Heart left ventricle (tissue), 16 donors: ENCODE measurements at places on chromosomes 6 and 20. TPM values are rescaled to one million over a fixed set of nuclear protein-coding genes. Genes with fewer than 3 reads are reported as not detected.

DNA sequence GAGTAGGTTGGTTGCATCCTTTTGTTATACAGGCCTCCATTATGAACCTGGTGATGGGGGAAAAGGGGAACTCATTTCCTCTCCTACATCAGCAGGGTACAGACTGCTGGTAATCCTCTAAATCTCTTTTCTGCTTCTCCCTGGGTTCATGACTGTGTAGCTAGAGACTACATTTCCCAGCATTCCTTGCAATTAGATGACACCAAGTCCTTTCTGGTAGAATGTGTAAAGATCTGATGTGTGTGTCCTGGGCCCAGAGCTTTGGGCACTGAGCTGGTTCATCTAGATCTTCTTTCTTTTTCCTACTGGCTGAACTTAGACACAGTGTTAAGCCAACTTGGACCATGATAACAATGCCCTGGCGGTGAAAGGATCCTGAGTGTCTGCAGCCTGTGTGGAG is 104.7 kb upstream of the IFNGR1 start:
- H3K27me3 ChIP-seq = no peaks in the 10 kb centered on the region
- no peaks in the 10 kb centered on the region for H3K4me1 ChIP-seq
- H3K4me3 ChIP-seq = no peak overlapping the region
- DNase-seq = no peak
- no peaks in the 10 kb centered on the region for H3K36me3 ChIP-seq

Gene NCOA3
- 18.1 TPM for polyA plus RNA-seq

- H3K4me1 ChIP-seq = no peaks in the 10 kb centered on the region
- no peak overlapping the region for H3K4me3 ChIP-seq
- no peak for DNase-seq
- peaks cover 51% of the 10 kb centered on the region for H3K36me3 ChIP-seq
- no peak overlapping the region for H3K27ac ChIP-seq
Observed at GRCh38 chr20:3701061-3701998, 11.1 kb downstream of the SIGLEC1 start.

DNA sequence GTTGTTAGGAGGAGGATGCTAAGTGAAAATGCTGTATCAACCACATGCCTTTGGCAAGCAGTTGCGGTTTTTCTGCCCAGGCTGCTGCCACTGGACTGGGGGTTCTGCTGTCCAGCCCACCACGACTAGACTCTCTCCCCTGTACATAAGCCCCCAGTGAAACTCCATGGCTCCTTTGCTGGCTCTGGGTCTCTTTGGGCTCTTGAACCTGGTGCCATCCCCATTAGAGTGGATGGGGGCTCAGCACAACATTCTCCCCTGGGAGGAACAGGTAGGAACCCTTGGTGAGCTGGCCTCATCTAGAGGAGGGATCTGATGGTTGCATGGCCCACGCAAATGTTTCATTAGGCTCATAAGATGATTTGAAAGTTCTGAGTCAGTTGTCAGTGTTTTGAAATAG is 204.8 kb upstream of the KCNG1 start:
- no peaks in the 10 kb centered on the region for H3K36me3 ChIP-seq
- no peaks in the 10 kb centered on the region for H3K4me1 ChIP-seq
- no peak overlapping the region for H3K4me3 ChIP-seq
- no peak overlapping the region for H3K27ac ChIP-seq

Gene FNDC1
- 0.08 TPM for polyA plus RNA-seq

DNA sequence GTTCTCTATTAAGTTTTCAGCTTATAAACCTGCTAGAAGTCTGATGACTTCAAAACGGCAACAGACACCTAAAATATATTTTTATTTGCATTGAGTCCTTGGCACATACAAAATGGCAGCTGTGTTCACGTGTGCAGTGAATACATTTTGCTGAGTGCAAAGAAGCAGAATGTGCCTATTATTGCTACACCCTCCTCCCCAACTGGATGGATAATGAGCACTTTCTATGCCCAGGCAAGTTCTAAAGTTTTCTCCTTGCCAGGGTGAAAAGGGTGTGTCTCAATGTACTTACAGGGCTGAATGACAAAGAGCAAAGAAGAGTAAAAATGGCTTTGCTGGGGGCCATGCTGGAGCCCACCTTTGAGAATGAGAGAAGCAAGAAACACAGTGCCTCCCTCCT is 4.0 kb upstream of the FERMT1 start:
- H3K27me3 ChIP-seq = no peaks in the 10 kb centered on the region
- H3K4me1 ChIP-seq = peaks cover 4% of the 10 kb centered on the region
- no peak for DNase-seq
- H3K27ac ChIP-seq = no peak overlapping the region

DNA sequence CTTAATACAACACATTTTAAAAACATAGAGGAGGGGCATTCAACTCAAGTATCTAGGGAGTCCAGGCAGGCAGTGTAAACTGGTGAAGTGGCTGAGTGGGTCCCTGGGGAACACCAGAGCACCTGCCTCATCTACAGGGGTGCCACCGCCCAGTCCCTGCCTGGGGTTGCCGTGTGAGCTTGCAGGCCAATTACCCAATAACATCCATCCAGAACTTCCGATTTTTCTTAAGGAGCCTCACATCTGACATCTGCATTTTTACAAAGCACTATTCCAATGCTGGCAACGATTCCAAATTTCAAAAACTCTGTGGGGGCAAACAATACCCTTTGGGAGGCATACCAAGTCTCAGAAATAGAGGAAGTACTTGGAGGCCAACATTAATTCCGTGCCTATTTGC is 288.4 kb upstream of the TSHZ2 start:
- no peak overlapping the region for H3K4me3 ChIP-seq
- H3K36me3 ChIP-seq = no peaks in the 10 kb centered on the region
- no peak for DNase-seq
- no peaks in the 10 kb centered on the region for H3K4me1 ChIP-seq
- H3K27me3 ChIP-seq = no peaks in the 10 kb centered on the region

DNA sequence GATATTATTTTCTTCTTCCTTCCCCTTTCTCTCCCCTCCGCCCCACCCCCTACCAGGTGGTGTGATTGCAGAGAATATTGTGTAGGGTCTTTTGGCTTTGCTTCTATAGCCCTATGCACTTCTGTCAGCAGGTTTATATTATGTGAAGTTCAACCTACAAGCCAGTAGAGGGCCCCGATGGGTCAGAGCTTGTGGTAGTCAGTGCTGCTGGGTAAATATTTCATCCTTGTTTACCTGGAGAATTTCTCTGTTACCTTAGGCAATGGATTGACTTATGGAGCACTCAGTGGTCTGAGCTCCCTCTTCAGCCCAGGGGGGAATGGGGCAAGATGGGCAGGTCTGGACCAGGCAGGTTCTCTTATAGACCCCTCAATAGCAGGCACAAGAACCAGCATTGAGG is 720.9 kb downstream of the GRIK2 start:
- H3K27ac ChIP-seq = no peak overlapping the region
- no peak overlapping the region for H3K4me3 ChIP-seq
- no peaks in the 10 kb centered on the region for H3K36me3 ChIP-seq

DNA sequence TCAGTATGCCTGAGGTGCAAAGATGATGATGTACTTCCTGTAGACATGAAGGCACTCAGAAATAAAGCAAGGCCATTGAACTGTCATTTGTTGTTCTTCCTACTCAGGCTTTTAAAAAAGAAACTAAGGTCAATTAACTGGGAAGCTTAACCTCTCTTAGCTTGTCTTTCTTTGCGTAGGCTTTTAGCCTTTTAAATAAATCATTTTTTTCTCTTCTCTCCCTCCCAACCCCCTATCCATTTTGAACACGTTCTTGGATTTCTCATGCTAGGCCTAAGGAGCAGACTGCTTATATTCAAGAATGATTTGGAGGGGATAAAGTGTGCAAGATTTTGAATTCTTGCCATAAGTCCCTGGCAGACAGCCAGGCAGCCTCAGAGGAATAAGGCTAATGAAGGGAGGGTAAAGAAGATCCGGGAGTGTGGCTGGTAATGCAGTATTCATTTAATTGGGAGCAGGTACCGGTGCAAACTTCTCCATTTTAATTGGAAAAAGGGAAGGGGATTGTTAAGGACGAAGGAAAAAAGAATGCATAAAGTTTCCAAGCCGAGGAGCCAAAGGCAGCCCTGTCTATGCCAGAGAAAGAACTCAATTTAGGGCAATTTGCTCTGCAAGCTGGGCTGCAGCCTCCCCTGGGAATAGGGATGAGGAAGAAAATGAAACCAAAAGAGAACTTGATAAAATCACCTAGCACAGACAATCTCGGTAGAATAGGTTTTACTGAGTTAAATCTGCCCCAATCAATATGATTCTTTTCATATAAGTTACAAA is 343.8 kb upstream of the MMS22L start:
- no peaks in the 10 kb centered on the region for H3K36me3 ChIP-seq
- H3K27me3 ChIP-seq = no peaks in the 10 kb centered on the region
- no peak overlapping the region for H3K27ac ChIP-seq

- H3K27ac ChIP-seq = no peak overlapping the region
- H3K4me3 ChIP-seq = no peak overlapping the region
- no peak for DNase-seq
- no peaks in the 10 kb centered on the region for H3K4me1 ChIP-seq
Observed at GRCh38 chr6:106988664-106989063, 14.1 kb upstream of the CD24 start.

Gene FAM83C
- not detected for polyA plus RNA-seq

Gene FRMD1
- polyA plus RNA-seq = 0.04 TPM
